ENCODE measurements at places on chromosomes 11 and 22. TPM values are rescaled to one million over a fixed set of nuclear protein-coding genes. Genes with fewer than 3 reads are reported as not detected.

NNMT gene
- 898 TPM for total RNA-seq

GDPD4 gene
- total RNA-seq, result not detected

EED gene
- 29.7 TPM for total RNA-seq

FOLR1 gene
- total RNA-seq, result not detected

CRYBB1 gene
- not detected for total RNA-seq

PIK3IP1 gene
- 32.4 TPM for total RNA-seq

MACROD1 gene
- 61.4 TPM for total RNA-seq

SLC29A2 gene
- 4.2 TPM for total RNA-seq

CSF2RB gene
- 4.2 TPM for total RNA-seq

GPHA2 gene
- total RNA-seq, result not detected

PRSS23 gene
- 40.3 TPM for total RNA-seq

KREMEN1 gene
- total RNA-seq, result 24.6 TPM

OR51B5 gene
- 1.2 TPM for total RNA-seq

OR6T1 gene
- total RNA-seq, result not detected

CD3G gene
- total RNA-seq, result 2.2 TPM

TMPRSS4 gene
- total RNA-seq, result 20.9 TPM

ZNF280B gene
- 0.25 TPM for total RNA-seq

OR52N1 gene
- not detected for total RNA-seq

TMEM132A gene
- total RNA-seq, result 6.1 TPM

SUSD2 gene
- total RNA-seq, result 9.1 TPM
